ENCODE measurements at places on chromosomes 2 and 18. TPM values are rescaled to one million over a fixed set of nuclear protein-coding genes. Genes with fewer than 3 reads are reported as not detected.

DNA sequence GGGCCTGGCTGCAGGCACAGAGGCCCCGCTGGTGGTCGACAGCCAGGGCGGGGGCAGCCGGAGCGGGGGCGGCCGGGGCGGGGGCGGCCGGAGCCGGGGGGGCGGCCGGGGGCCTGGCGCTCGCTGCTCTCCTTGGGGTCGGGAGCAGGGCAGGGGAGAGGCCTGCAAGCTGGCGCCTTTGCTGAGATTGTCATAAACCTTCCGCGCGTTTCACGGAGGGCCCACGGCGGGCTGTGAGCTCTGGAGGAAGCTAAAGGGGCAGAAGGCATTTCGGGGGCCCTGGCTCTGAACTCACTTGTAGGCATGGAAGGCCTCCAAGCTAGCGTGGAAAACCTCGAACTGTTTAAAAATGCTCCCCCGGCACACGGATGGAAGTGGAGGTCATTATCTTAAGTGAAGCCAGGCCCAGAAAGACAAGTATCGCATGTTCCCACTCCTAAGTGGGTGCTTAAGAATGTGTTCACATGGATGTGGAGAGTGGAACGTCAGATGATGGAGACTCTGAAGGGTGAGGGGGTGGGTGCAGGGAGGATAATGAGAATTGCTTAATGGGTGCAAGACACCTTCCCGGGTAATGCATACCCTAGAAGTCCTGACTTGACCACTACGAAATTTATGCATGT is 629 bp downstream of the PRELID3A start:
- DNase-seq, result no peak

- DNase-seq, result no peak
These were observed 158.5 kb downstream of the COPS8 start for GRCh38 chr2:237244178-237244577.

DNA sequence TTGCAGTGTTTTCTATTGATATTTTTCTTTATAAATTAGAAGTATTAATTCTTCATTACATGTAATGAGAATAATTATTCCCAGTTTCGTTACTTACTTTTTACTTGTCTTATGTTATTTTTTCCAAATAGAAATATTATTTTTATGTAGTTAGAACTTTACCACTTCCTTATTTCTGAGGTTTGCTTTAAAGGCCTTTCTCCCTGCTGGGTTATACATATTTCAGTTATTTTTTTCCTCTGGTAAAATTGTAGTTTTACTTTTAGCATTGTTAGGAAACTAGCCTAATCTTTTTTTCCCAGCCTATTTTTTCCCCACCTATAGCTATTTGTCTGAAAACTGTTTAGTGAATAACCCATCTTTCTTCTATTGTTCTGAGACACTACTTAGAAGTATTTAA is 17.1 kb downstream of the RNF144A start:
- no peak for DNase-seq

DNA sequence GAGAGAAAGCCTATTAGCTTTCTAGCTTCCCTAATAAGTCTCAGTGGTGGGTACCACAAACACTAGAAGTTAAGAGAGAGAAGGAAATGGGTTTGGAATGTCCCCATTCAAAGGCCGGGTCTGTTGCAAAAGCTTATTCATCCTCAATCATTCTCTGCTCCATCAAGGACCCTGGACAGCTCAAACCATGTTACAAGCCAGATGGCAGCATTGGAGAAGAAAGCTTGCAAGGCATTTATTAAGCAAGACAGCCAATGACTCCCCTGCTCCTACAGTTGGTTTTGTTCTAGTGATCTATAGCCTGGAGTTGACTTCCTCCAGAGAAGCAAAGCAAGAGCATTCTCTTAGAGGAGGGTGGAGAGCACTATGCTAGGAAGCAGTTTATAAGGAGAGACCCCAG is 86.9 kb upstream of the LMAN1 start:
- DNase-seq, result no peak

GRCh38 chr2:105393373-105394055 is 5.3 kb downstream of the FHL2 start:
- peak; percentile 71 for DNase-seq

The C2orf66 gene
- not detected for total RNA-seq

The ALPI gene
- total RNA-seq, result not detected
